ENCODE measurements at places on chromosomes 2 and 18. TPM values are rescaled to one million over a fixed set of nuclear protein-coding genes. Genes with fewer than 3 reads are reported as not detected.

Gene PMAIP1
- total RNA-seq = 141 TPM

Gene FAM161A
- 4.0 TPM for total RNA-seq

Gene UGT1A9
- not detected for total RNA-seq

Gene NPPC
- 1.2 TPM for total RNA-seq

Gene GKN1
- not detected for total RNA-seq

Gene UGT1A8
- total RNA-seq = not detected

Gene SERPINB10
- total RNA-seq = not detected

Gene OXER1
- 0.14 TPM for total RNA-seq

Gene CYP27C1
- not detected for total RNA-seq

Gene LOXHD1
- total RNA-seq = 0.05 TPM

Gene RAD51AP2
- not detected for total RNA-seq

Gene SERPINB2
- not detected for total RNA-seq

Gene FSHR
- not detected for total RNA-seq

Gene SERPINB5
- total RNA-seq = not detected

Gene WBP1
- 39.4 TPM for total RNA-seq

Gene HK2
- 37.9 TPM for total RNA-seq

Measured in activated naive CD4-positive, alpha-beta T cell treated with anti-CD3 and anti-CD28 coated beads for 36 hours (primary cell).